Uterus (tissue), 4 donors: ENCODE measurements at places on chromosomes 3 and 15.
A peak's percentile ranks its signal among the peaks of the same experiment; 100 is the strongest.

- DNase-seq: no peak
Observed at GRCh38 chr3:180403156-180403555, 198.8 kb upstream of the TTC14 start.

DNA sequence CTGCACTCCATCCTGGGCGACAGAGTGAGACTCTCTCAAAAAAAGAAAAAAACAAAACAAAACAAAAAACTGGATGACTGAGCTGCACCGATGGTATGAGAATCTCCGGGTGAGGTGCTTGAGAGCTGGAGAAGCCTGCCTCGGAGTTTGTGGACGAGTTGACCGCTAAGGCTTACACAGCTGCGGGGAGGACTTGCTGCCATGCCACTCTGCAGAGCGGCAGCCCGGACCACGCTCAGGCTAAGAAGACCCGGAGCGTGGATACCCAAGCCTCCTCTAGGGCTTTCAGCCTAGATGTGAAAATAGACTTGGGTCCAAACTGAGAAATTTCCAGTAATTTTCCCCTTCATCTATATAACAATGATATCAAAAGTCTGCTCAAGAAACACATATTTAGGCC, 16.0 kb downstream of the NRROS start:
- DNase-seq: no peak

DNA sequence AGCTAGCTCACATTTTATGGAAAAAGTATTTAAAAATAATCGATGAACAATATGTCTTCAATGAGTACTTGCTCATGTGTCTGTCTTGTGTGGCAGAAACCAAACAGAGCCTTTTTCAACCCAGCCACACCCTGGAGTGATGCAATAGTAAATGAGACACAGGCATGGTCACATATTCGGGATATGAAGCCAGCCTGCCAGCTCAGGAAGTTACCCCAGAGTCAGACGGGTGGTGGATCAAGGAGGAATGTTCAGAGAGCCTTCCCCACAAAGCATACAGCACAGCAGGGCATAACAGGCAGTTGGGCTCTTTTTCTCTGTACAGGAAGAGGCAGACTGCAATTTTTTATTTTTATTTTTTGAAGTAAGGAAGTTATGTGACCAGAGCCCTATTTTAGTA, 27.3 kb downstream of the LARP6 start:
- peak; percentile 41 for DNase-seq

DNA sequence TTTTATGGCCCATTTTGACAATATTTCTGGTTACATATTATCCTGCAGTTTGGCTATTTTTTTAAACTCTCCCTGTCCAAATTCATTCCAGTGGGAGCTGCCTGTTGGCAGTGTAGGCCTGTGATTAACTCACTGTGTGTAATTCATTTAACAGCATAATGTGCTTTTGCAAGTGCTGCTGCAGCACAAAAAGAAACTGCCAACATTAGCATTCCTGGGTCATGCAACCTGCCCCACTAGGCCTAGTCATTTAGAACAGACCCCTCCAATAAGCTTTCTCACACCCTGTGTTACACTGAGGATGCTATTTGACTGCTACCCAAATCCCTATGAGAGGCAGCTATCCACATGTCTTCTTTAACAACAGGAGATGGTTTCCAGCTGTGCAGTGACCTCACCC, 251.2 kb upstream of the UBE2E2 start:
- peak; percentile 25 for DNase-seq

DNA sequence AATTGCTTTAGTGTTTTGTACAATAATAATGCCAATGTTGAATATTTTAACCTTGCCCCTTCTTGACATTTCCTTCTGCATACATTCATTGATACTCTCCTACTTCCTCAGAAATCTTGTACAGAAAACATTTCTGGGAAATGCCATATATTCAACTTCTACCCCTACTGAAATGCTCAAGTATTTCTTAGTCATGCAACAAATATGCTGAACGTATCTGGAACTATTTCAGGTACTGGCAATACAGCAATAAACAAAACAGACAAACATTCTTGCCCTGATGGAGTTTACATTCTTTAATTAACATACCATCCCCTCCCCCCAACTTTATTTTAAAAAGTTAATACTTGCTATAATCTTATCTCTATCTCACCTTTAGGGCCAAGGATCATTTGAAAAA, 147.2 kb downstream of the STAG1 start:
- no peak for DNase-seq

- DNase-seq: no peak
Observed at GRCh38 chr3:38396239-38396638, 49.7 kb downstream of the XYLB start.

GRCh38 chr15:93428807-93429351, 339.9 kb upstream of the RGMA start:
- DNase-seq: no peak
